Kidney epithelial cell (primary cell): ENCODE measurements at places on chromosomes 13 and 19. TPM values are rescaled to one million over a fixed set of nuclear protein-coding genes. Genes with fewer than 3 reads are reported as not detected.

DNA sequence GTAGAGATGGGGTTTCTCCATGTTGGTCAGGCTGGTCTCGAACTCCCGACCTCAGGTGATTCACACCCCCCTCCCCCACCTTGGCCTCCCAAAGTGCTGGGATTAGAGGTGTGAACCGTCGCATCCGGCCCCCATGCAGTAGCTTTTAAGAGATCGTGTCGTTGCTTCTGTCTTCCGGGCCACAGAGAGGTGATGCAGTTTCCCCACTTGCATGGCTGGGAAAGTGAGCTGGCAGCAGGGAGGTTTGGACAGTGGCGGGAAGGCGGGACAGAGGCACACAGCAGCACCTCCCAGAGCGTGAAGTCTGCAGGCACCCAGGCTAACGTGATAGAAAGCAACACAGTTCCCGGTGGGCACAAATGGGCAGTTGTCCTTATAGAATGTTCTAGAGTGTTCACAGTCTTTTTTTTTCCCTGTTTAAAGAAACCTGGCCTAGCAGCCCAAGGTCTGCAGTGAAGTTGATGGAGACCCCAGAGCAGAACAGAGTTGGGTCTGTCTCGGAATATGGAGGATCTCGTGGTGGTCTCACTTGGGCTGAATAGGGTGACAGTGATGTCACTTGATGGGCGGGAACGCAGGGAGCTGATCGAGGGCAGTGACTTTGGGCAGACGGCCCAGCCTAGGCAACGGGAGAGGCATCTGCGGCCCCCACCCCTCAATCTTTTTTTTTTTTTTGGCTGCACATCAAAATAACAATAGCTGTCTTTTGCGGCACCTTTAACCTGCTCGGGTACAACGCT is 4.9 kb downstream of the UHRF1 start:
- DNase-seq: no peak

The DMKN gene
- 219 and 266 TPM in 2 replicates for total RNA-seq

The SAMD1 gene
- total RNA-seq: 21.8 and 42.0 TPM in 2 replicates

The EBPL gene
- total RNA-seq: 51.7 and 67.2 TPM in 2 replicates

DNA sequence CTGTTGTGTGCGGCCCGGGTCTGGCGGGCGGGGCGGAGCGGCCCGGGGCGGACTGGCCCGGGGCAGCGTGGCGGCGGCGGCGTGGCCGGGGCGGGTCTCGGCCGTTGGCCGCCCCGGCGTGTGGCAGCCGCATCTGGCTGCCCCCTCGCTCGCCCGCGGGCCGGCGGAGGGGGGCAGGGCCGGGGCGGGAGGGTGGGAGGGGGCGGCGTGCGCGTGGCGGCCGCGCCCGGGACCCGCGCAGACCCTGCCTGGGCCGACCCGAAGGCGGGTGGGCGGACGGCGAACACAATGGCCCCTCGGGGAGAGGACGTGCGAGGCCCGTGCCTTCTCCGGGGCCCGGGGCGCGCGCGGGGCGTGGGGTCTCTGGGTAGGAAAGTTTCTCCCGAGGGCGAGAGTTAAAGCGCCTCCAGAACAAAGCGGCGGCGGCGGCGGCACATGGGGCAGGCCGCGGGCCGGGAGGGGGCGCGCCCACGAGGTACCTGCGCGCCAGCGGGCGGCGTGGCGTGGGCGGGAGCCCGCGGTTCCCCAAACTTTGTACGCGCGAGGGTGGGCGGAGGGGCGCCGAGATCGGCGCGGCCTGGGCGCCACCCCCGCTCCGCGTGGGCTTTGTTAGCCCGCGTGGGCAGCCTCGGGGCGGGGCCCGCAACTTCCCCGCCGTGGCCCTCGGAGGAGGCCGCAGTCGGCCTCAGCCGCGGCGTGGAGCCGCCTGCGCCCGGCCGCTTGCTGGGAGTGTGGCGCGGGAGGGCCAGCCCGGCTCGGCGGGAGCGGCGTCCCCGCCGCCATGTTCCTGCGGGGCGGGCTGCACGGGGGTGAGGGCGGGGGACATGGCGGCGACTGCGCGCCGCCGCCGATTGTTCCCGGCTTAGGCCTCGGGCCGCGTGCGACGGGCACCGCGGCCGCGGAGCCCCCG is 764 bp downstream of the MIR17HG start:
- no peak for DNase-seq

The EXOC3L2 gene
- 0.27 TPM in 1 of 2 replicates, not detected in the other for total RNA-seq

The CGB1 gene
- total RNA-seq: 13.7 and 15.3 TPM in 2 replicates

DNA sequence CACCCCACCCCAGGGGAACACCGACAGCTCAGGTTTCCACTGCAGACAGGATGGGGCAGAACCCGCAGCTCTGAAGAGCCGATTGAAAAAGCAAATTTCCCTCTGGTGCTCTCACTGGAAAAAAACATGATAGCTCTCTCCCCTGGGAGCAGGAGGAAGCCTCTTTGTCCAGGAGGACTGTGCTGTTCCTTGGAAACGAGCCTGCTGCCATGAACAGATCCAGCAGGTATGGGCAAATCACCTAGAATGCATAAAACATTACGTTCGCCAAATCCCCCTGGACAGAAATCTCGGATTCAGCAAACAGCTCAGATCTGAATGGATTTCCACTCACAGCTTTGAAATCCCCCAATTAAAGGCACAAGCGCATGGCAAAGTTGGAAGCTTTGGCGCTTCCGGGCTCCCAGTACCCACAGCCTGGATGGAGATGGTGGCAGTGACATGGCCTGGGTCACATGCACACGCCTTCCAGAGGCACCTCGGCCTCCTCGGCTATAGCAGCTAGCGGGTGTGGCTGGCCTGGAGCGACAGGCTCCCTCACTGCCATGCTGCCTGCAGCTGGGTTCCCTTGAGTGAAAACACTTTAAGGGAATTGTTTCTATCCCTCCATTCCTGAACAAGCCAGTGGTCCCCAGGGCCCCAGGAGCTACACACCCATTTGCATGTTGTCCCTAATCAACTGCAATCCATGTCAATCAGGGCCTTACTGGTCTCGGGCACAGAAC is 59.1 kb downstream of the CEBPG start:
- DNase-seq: no peak

The GDF15 gene
- 637 and 822 TPM in 2 replicates for total RNA-seq

DNA sequence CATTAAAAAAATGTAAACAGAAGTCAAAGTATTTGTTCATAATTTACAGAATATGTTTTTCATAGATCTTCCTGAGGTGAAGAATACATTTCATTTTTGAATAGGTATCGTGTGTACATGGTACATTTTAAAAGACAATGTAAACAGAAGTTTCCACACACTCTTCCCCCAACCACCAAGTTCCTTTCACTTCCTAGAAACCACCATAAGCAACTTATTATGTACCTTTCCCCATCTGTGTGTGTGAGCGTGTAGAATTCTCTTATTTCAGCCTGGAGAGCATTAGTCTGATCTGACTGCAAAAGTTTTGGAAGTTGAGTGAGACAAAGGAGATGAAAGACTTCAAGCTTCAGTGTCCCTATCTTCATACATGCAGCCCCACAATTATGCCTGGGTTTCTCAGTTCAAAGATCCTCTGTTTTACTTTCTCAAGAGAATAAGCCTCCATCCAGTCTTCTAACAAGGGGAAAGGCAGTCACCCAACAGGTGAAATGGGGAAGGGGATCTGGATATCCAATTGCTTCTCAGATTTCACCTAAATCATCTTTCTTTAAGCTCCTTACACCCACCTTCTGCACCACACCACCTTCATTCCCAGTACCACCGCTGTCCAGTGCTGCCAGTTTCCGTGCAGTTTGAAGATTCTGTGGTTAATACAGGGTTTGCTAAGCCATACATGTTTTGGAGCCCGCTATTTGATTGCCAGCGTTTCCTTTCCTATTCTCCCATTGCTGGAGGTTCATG is 2.1 kb downstream of the TEX30 start:
- no peak for DNase-seq

The GPC6 gene
- 62.6 and 62.7 TPM in 2 replicates for total RNA-seq

GRCh38 chr19:30634131-30634830 is 262.1 kb downstream of the ZNF536 start:
- DNase-seq: no peak

- no peak for DNase-seq
Measured at GRCh38 chr13:35388441-35389355, 87.8 kb downstream of the MAB21L1 start.

GRCh38 chr19:12440541-12441316 is at the start of gene ZNF443:
TSS of gene ZNF443 (minus strand) at chr19:12441021. CDS start at chr19:12440914, 107 bp downstream.
- peak; percentile 92 for DNase-seq
